Right lung (tissue), 10 donors: ENCODE measurements at places on chromosomes 2 and 18. TPM values are rescaled to one million over a fixed set of nuclear protein-coding genes. Genes with fewer than 3 reads are reported as not detected.

HOXD9 gene
- 0.88 TPM for polyA plus RNA-seq

GRCh38 chr2:105486762-105487141, 87.9 kb upstream of the FHL2 start:
- no peak for DNase-seq

DNA sequence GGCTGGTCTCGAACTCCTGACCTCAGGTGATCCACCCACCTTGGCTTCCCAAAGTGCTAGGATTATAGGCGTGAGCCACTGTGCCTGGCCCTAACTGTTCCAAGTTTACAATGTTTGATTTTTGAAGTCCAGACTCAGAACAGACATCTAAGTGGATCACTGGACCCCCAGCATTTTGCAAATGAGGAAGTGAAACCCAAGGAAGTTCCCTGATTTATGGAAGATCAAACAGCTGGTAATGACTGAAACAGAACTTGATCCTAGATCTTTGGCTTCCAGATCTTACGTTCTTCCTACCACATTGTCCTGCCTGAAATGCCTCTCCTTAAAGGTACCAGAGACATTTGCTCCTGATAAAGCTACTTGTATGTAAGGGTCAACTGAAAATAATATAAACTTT, 58.3 kb upstream of the NCOA1 start:
- no peak for DNase-seq

DNA sequence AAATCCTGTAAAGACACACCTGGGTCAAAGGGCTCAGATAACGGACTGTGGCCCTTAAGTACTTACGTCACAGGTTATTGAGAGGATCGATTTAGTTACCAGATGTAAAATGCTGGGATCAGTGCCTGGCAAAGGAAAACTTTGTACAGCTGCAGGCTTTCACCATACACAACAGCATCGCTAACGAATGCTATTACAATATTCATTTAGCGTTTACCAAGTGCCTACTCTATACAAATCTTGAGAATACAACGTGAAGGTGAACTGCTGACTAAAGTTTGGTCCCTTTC, 619 bp upstream of the MSH6 start:
- DNase-seq, result no peak

DNA sequence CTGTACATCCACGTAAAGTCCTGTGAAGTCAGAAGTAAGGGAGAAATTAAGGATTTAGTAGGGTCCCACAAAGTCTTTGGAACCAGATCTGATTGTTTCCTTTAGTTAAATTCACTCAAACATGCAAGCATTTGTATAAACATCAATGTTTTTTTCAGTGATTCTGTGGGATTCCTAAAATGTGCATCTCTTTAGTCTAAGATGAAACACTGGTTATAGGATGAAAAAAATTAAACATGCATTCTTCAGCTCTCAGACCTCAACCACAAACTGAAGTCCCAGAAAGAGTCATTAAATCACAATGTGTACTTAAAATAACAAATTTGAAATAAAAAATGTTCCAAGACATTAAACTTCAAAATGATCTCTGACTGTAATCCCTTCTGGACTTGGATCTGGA, 76.5 kb upstream of the APCDD1 start:
- DNase-seq, result no peak

KIAA2012 gene
- polyA plus RNA-seq, result 1.5 TPM

- peak; percentile 57 for DNase-seq
Observed at GRCh38 chr18:60549338-60549960, 176.9 kb upstream of the MC4R start.

TBR1 gene
- 0.06 TPM for polyA plus RNA-seq

SPDYA gene
- polyA plus RNA-seq, result 3.1 TPM

GRCh38 chr2:148887350-148888002, 12.4 kb downstream of the KIF5C start:
- DNase-seq, result no peak

PTPRN gene
- polyA plus RNA-seq, result 0.68 TPM

KLHL41 gene
- 1.7 TPM for polyA plus RNA-seq

HNMT gene
- 58.8 TPM for polyA plus RNA-seq

GRCh38 chr2:154724194-154724797, 25.8 kb downstream of the KCNJ3 start:
- DNase-seq, result no peak

- no peak for DNase-seq
Observed at GRCh38 chr2:86633155-86633651, 9.5 kb upstream of the RNF103 start.

DNA sequence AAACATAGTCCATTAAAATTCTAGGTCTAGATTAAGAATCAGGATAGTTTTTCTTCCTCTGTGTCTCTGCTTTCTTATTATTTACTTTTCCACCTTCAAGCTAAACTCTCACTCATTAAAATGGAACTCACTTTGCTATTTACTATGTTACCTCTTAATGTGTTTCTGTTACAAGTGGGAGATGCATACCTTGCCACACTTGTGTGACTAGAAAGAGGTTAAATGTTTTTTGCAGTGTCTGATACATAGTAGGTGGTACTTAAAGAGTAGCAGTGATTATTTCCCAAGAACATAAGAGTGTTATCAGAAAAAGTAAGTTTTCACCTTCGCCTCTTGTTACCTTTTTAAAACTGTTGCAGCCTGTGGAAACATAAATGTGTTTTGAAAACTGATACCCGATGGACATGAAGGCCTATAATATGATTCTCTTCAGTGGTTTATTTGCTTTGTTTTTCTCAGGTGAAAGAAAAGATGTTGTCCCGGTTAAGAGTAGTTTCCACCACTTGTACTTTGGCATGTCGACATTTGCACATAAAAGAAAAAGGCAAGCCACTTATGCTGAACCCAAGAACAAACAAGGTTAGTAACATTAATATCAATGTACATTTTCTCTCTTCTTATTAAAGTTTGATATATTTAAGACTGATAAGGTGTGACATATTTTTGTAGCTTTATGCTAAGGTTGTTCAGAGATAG, 16.6 kb downstream of the ME2 start:
- DNase-seq, result no peak

GRCh38 chr2:172181840-172182239, 79.1 kb upstream of the DLX2 start:
- no peak for DNase-seq

GRCh38 chr2:26982102-26982742, 11.8 kb downstream of the MAPRE3 start:
- peak; percentile 26 for DNase-seq

DNA sequence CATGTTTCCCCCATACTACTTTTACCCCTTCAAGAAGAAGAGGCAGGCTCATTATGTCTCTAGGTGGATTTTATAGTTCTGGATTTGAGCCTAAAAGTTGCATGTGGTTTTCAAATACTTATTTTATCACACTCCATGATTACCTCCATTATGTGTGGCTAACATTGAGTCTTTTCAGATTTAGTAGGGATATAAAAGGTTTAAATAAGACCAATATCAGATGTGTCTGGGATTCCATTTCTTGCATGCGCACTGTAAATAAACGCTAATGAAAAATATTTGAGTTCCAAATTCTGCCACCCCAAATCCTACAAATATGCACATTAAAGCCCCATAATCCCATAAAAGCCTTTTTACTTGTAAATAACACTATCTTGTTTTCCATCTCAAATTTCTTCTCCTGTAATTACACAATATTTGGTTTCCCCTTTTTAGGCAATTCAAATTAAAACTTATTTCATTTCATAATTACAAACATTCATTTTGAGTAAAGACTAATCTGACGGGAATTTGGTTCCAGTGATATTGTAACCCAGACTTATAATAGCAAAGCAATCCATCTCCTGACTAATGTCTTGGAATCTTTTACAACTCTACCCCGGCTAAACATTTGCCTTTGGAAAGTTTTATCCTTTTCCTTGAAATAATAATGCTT, 600.0 kb downstream of the SLC4A3 start:
- DNase-seq, result no peak

DNA sequence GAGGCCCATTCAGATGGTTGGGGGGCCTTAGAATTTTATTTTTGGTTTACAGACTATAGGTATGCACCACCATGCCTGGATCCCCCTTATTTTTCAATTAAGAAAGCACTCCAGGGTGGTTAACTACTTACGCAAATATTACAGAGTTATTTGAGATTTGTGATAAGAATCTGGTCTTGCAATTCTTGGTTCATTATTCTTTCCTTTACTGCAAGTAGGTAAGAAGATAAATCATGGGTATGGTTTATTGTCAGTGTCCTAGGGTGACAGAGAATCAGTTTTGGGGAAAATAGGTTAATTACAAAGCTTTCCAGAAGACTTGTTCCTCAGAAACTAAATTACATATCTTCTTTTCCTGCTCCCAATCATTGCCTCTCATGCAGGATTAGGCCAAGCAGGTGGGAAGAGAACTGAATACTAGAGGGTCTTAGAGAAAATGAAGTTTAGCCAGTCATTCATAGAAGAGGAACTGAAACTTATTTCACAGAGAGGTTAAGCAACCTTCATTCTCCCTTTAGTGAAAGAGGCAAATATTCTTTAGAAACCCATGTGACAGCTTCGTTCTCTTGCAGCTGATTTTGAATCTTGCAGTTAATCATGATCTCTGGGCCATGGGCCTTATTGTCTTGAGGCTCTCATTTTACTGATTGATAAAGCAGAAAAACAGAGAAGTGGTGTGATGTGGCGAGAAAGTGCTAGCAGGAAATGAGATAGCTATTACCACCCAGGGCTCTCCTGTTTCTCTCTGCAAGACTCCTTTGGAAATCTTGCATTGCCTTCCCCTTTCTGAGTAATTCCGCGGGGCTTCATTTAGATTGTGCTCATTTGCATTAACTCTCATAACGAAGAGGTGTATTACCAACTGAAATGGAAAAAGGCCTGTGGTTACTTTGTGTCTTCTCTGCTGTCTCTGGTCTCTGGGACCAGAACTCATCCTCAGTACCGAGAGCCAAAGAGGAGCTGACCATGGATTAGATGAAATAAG, 44.8 kb upstream of the ARHGAP25 start:
- no peak for DNase-seq

NOTO gene
- polyA plus RNA-seq, result 0.17 TPM

- no peak for DNase-seq
Observed at GRCh38 chr18:44143072-44143471, 537.6 kb upstream of the SETBP1 start.

NCOA1 gene
- polyA plus RNA-seq, result 55.4 TPM

- no peak for DNase-seq
Observed at GRCh38 chr18:58087928-58088690, 44.1 kb downstream of the NEDD4L start.

DNA sequence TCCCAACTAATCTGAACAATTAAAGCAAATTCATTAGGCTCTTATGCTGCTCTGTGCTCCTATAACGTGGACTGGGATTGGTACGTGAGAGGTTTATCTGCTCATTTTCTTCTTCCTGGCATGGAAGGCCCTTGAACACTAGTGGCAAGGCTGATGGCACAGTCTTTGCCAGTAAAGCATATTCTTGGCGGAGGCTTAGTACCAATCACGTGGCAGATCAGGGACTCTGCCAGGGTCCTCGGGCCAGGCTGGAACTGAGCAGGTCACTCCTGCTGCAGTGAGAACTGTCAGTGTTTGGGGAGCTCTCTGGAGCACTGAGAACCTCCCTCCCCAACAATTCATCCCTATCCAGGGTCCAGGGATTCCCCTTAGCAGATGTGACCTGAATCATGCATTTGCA, 3.7 kb upstream of the ALPK2 start:
- DNase-seq, result no peak

GRCh38 chr2:96265840-96266679, at the start of the genes CIAO1 and TMEM127:
CIAO1 (plus strand) TSS chr2:96266225; CDS start chr2:96266351, 126 bp downstream.
TMEM127 (minus strand) TSS chr2:96265997; CDS start chr2:96265381, 616 bp downstream.
- DNase-seq, result peak; percentile 98

DNA sequence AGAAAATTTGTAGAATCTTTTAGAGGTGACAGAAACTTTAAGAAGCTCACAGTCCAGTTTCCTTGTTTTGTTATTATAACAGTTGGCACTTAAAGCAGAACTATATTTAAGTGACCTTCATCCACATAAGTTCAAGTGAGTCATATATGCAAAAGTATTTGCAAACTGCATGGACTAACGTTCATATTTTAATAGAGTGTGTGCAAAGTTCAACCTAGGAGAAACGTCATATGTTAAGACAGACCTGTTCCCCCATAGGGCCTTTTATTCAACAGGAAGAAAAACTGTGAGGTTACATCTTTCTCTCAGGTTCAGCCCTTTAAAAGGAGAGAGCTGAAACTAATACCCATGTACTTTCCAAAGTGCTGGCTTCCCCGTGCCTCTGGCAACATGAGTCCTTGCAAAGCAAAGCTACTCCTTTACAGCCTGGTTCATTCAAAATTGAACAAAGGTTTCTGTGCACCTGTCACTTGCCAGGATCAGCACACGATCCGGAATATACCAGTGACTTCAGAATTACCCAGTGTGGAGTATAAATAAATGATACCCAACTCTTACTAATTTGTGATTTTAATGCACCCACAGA, 280.0 kb upstream of the RAB12 start:
- DNase-seq, result no peak

RHBDD1 gene
- 25.8 TPM for polyA plus RNA-seq

SP3 gene
- polyA plus RNA-seq, result 143 TPM

DNA sequence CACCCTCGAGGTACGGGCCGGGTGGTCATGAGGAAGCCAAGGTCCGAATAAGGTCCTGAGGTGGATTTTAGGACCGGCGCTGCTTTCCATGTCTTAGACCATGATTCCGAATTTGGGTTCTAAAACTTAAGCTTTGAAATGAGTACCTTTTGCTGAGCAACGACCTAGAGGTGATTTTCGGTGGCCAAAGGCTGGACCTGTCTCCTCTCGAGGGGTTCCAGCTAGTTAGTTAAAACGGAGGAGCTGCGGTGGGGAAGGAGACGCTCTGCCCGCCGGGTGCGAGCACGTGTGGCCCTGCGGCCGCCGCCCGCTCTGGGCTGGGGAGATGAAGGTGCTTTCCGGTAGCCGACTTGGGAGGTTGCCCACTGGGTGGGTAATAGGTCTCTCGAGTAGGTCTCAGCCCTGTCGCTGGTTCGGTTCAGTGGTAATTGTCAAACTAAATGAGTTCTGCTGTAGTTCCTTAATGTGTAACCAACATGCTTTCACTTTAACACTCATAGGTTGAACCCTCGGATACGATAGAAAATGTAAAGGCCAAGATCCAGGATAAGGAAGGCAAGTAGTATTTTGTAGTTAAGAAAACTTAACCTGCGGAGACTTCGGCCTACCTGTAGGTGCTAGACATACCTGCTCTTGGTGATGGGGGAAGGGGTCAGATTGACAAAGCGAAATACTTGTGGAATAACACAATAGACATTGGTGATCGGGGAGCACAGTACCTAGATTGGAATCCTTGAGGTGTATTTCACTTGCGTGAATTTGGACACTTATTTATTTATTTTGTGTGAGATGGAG, 572 bp downstream of the RPS27A start:
- DNase-seq, result peak; percentile 21

GRCh38 chr2:16172324-16173175, 232.2 kb downstream of the MYCN start:
- no peak for DNase-seq

- DNase-seq, result no peak
Observed at GRCh38 chr2:213376644-213377043, 92.4 kb downstream of the SPAG16 start.

GRCh38 chr2:152598975-152599759, 118.1 kb downstream of the PRPF40A start:
- DNase-seq, result no peak
